ENCODE measurements at places on chromosomes 2 and 18. TPM values are rescaled to one million over a fixed set of nuclear protein-coding genes. Genes with fewer than 3 reads are reported as not detected.

Gene IL36RN
- total RNA-seq, result 0.13 TPM

Gene PROKR1
- total RNA-seq, result not detected

Gene CD207
- not detected for total RNA-seq

Gene ACTG2
- total RNA-seq, result not detected

Measured in A549 treated with ZK216348 at 1 μM for 4 hours (cell line).